ENCODE measurements at places on chromosomes 16 and 17.

DNA sequence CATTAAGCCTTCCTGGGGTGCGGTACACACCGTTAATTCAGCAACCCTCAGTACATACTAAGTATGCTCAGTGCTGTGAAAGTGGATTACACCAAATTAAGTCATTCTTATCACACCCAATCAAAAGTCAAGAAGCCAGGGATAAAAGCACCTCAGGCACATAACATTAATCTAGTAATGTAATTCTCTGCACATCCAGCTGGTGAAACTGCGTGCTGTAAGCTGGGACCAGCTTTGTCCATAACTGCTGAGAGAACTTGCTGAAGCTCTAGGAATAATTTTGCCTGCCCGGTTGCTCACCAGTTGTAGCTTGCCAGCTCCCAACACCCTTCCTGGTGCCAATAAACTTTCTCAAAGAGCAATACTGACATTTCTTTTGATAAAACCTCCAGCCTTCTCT lies 44.9 kb downstream of the SLC47A1 start:
- no peak for DNase-seq

GRCh38 chr17:50208611-50209061 lies 7.2 kb upstream of the COL1A1 start:
- DNase-seq = no peak

GRCh38 chr17:50361561-50362480 lies 11.2 kb downstream of the MRPL27 start:
- peak; percentile 39 for DNase-seq

GRCh38 chr16:58002936-58003335 lies 1.7 kb downstream of the USB1 start:
- DNase-seq = no peak

GRCh38 chr17:83186226-83186625 lies 106.8 kb downstream of the METRNL start:
- DNase-seq = no peak

- DNase-seq = no peak
Observed at GRCh38 chr16:47887496-47887895, 268.3 kb downstream of the ABCC12 start.

- DNase-seq = no peak
Observed at GRCh38 chr16:17557949-17558348, 87.2 kb upstream of the XYLT1 start.

DNA sequence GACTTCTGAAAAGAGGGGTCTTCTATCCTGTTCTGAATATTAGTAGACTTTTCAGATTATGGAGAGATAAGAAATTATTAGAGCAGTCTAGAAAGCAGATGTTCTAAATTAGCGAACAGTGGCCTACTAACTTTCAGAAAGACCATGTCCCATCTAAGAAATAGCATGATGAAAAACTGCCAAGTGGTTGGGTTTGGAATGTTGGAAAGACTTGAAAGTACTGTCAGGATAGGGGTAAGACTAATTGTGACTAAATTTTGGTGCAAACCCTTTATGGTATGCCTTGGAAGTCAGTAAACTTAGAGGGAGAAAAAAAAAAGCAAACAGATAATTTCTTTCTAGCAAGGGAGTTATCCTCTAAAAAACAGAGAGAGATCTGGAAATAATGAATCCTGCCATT lies 41.1 kb downstream of the TANGO6 start:
- no peak for DNase-seq

All from stimulated activated CD8-positive, alpha-beta memory T cell treated with anti-CD3 and anti-CD28 coated beads, Interleukin-4, amount 100 ng/mL, for 4 hours (primary cell).